ENCODE measurements at places on chromosomes 1 and 21.

DNA sequence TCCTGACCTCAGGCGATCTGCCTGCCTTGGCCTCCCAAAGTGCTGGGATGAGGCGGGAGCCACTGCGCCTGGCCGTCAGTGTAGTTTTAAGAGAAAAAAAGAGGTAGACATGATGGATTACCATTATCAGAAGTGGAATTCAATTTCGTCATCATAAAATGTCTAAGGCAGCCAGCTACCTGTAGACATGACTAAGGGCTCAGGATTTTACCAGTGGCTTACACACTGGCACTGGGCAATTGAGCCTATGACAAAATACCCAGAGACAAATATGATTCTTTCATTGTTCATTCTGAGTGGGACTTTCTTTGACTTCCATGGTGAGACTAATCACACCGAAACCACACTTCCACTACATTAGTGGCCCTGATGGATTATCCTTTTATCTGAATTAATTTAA is 181.5 kb downstream of the GABPA start:
- no peak for DNase-seq

DNA sequence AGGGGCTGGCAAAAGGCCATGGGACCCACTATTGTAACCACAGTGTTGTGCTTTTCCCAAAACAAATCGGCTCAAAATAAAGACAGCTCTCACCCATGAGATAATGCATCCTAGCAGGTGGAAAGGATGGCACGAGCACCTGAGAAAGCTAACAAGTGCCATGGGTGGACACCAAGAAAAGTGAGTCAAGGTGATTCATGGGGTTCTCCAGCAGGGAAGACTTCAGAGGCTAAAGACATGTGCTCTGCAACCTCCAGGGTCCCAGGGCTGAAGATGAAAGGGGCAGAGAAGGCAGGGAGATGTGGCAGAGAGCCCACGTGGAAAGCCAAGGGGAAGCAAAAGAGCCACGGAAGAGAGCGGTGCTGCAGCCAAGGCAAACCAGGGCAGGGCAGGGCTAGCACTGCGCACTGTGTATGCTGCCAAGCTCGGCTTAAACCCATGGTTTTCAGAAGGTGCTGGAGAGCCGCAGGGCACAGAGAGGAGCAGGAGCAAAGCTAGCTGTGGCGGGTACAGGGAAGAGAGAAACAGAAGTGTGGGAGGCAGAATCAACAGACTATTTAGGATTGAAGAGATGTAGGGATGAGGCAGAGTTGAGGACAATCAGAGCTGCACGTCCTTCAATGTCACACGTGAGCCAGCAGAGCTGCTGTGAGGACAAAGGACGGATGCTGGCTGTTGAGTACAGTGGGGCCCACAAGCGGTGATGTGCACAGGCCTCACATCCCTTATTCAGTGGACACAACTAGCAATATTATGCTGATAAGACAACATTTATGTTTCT is 41.8 kb upstream of the C1orf198 start:
- DNase-seq, result no peak

DNA sequence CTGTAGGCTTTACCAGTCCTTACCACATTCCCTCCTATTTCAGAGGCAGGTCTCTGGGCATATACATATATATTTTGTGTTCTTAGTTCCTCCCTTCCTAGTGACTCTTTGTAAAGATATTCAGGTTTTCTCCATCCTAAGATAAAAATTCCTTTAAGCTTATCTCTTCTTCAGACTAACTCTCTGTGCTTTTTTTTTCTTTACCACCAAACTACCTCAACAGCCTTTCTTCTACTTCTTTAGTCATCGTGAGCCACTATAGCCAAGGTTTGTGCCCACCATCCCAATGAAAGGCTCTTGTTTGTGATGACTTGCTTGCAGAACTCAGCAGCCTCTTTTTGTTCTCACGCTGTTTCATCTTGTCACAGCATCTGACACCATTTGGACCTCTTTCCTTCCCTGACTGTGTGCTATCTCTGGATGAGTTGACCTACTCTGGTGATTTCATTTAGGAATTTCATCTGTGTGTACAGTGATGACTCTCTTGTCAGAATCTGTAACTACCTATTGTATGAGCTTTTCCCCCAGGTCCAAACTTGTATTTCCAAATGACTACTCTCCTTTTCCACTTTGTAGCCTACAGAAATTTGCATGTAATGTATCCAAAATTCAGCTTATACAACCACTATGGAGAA is 59.0 kb upstream of the MACF1 start:
- DNase-seq, result no peak

DNA sequence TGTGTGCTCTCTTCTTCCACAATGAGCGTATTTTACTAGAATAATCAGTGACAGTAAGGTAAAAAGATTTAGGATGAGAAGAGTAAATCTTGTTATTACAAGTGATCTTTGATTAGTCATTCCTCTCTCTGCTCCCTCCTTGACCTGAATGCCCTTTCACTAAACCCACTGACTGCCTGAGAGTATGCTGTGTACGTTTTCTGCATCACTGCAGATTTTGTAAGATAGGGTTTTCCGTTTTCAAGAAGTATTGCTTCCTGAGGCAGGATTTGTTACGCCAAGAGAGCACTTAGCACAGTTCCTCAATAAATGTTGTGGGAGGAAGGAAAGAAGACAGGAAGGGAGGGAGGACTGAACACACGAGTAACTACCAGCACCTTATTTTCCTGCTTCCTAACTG is 7.7 kb upstream of the LAMB3 start:
- DNase-seq, result no peak

DNA sequence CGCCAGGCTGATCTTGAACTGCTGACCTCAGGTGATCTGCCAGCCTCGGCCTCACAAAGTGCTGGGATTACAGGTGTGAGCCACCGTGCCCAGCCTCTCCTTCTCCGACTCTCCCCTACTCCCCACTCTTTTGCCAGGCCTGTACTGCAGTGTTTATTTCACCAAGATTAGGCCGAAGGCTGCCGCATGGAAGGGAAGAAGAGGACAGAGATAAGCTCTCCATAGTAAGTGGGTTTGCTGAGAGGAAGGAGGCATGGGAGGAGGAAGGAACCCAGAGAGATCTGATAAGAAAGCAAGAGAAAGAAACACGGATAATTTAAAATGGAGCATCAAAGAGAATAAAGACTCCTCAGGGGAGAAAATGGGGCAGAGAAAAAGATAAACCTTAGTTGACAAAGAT is 8.7 kb downstream of the PTCH2 start:
- no peak for DNase-seq

- DNase-seq, result no peak
Measured at GRCh38 chr1:227758366-227758765, 23.1 kb downstream of the SNAP47 start.

GRCh38 chr21:15472108-15473040 is 257.4 kb upstream of the USP25 start:
- no peak for DNase-seq

DNA sequence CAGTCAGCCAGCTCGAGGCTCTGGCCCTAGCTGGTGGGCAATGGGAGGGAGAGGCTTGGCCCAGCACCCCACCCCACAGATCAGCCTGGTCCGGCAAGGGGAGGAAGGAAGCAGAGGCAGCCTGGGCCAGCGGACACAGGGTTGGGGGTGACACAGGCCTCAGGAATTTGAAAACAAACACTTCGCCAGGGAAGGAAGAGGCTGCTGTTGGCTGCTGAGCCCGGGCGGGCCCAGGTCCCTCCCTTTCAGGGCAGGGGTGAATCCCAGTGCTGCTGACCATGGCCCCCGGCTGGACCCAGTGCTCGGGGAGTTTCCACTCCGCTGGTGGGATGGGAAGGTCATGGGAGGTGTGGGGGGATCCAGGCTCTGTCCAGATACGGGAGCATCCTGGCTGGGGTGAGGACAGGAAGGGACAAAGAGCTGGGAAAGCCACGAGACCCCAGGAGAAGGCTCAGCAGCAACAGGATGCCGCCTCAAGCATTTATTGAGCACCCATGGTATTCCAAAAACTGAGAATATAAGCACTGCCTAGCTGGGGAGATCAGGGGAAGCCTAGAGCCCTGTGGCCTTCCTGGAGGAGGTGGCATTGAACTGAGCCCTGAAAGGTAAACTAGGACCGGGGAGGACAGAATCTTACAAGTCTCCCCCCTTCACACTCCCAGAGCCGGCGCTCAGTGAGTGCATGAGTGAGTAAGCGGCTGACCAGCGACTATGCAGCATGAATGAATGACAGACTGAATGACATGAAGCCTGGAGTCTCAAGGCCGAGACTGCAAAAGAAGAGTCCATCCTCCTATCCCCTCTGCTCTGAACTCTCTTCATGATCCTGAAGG is 26.2 kb upstream of the EPHA2 start:
- no peak for DNase-seq

- DNase-seq, result no peak
Measured at GRCh38 chr21:38825269-38825668, 19.5 kb downstream of the ETS2 start.

DNA sequence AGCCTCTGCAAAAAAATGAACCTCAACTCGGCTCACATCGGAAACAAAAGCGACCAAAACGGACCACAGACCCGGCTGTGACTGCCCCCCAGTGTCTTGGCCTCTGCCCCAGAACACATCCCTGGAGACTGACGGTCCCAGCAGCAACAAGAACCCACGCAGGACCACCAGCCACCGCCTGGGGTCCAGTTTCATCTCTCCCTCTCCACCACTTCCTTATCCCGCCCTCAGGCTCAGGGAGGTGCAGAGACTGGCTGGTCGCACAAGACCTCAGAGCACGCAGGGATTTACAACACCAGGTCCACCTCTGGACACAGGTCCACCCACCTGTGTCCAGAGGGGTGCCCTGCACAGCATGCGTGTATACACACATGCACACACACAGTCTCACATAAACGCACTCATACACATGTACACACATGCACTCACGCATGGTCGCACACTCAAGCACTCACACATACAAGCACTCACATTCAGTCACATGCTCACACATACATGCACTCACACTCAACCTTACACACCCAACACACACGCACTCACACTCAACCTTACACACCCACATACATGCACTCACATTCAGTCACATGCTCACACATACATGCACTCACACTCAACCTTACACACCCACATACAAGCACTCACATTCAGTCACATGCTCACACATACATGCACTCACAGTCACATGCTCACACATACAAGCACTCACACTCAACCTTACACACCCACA is 18.6 kb upstream of the TMEM52 start:
- no peak for DNase-seq

DNA sequence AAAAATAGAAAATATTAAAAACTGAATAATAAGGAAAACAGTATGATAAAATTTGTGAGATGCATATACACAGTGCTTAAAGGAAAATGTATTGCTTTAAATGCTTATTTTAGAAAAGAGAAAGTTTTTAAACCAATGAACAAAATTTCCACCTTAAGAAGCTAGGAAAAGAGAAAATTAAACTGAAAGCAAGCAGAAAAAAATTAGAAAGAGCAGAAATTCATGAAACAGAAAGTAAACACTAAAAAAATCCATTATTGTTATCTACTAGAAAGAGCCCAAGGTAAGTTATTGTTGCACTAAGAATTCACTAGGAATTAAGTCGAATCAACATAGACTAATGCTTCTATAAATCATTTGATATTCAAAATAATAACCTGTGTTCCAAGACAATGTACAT is 67.7 kb downstream of the PIK3R3 start:
- no peak for DNase-seq

GRCh38 chr1:55478742-55479141 is 263.6 kb upstream of the USP24 start:
- no peak for DNase-seq

DNA sequence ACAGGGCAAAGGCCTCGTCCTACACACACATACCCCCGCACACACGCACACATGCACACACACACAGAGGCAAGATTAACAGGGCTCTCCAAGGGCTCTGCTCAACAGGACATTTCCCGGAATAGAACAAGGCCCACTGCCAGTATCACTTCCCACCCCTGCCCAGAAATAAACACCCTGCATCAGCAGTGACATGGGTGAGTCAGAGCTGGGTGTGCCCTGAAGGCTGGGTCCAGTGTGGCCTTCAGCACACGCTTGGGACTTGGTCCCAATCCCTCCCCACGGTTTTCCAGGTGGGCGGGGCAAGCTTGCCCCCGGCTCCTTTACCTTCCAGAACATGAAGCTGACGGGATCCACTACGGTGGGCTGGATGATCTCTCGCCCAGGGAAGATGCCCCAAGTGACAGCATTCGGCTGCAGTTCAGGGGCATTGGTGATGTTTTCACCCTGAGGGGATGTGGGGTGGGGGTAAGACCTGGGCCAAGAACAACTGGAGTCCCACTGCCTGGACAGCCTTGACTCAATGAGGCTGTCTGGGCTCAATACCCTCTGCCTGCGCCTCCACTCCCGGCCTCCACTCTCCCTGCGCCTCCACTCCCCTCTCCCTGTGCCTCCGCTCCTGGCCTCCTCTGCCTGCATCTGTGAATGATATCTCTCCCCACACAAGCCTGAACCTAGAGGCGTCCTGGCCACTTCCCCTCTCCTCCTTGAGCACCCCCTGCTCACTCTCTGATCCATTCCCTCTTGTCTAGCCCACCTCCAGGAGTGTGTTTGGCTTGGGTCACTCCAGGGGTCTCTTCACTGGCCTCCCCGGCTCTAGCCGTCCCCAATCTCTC is 14.7 kb downstream of the MTHFR start:
- DNase-seq, result no peak

DNA sequence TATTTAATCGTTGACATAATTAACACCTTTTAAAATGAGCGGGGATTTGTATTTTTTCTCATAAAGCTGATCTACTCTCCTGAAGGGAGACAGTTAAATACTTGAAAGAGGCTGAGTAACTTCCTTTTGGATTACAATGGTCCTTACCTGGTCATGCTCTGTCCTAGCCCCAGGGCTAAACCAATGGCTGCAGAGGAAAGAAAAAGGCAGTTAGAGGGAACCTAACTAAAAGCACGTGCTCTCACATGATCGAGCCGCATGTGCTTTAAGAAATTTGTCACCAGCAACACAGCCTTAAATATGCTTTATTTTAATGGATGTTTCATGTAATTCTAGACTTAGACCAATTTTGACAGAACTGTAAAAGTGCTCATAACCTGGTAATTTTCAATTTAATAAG is 132.7 kb downstream of the GPATCH2 start:
- no peak for DNase-seq

DNA sequence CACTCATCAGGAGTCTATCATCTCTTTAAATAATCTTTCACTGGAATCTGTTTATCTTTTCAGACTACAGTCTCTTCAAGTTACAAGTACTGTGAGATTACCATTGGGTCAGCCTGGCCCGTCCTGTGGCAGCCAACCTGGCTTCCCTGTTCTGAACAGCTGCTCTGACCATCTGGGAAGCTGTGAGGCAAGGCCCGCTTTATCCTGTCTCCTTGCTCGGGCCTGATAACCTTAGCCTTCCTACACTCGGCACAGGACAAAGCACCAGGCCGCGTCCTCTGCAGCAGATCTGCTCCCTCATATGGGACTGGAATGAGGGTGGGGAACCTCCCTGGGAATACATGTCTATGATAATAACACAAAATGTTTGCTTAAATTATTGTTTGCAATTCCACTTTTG is 113.3 kb downstream of the PTPN14 start:
- no peak for DNase-seq
